ENCODE measurements at places on chromosomes 2 and 18. TPM values are rescaled to one million over a fixed set of nuclear protein-coding genes. Genes with fewer than 3 reads are reported as not detected.

Gene UGT1A8
- not detected for total RNA-seq

Gene NAGK
- 57.1 TPM for total RNA-seq

Gene PSMA8
- not detected for total RNA-seq

Gene ITSN2
- total RNA-seq: 32.9 TPM

Gene IWS1
- 25.9 TPM for total RNA-seq

Gene ALK
- total RNA-seq: under 0.01 TPM

Gene GATA6
- total RNA-seq: 41.8 TPM

Gene C2orf74
- total RNA-seq: 25.7 TPM

Gene DNAJC5G
- total RNA-seq: 1.3 TPM

Gene NUP35
- total RNA-seq: 6.2 TPM

Gene FAM110C
- 20.4 TPM for total RNA-seq

Gene PCARE
- total RNA-seq: not detected

Gene MOGAT1
- total RNA-seq: not detected

Gene PLB1
- total RNA-seq: 12.9 TPM

Gene STK16
- 16.8 TPM for total RNA-seq

Gene IL1R2
- total RNA-seq: not detected

Gene HOXD4
- 0.78 TPM for total RNA-seq

Gene C1QL2
- total RNA-seq: 1.0 TPM

Gene RTP5
- not detected for total RNA-seq

Gene OTOS
- total RNA-seq: not detected
